Activated T-cell treated with anti-CD3 and anti-CD28 coated beads, Interleukin-2, amount 50 U/mL, for 72 hours (primary cell): ENCODE measurements at places on chromosomes 6 and 20.

GRCh38 chr6:160284575-160284974, 26.0 kb upstream of the SLC22A2 start:
- no peak for DNase-seq

GRCh38 chr6:15443119-15443830, 197.4 kb downstream of the JARID2 start:
- no peak for DNase-seq

- no peak for DNase-seq
Observed at GRCh38 chr20:56683077-56683865, 54.2 kb downstream of the TFAP2C start.

- DNase-seq = no peak
Observed at GRCh38 chr6:143583542-143584327, 72.2 kb upstream of the FUCA2 start.

DNA sequence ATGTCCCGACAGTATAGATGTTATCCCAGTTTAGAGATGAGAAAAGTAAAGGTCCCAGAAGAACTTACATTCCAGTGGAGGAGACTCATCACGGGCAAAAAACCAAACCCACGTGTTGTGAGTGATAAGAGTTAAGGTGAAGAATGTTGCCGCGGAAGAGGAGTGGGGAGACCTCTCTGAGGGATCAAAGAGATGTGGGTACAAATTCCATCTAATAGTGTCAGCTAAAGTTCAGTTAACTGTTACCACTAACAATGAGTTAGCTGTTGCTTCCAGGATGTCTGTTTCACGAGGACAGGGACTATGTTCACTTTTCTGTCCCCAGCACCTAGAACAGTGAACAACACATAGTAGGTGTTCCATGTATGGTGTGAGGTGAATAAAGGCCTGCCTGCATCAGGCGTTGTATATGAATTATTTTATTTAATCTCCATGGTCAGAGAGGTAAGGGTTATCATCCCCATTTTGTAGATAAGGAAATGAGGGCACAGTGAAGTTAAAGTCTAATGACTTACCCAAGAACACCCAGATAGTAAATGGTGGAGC, 39.8 kb upstream of the RSPO4 start:
- no peak for DNase-seq

GRCh38 chr6:148175550-148176188, 167.0 kb upstream of the SASH1 start:
- DNase-seq = no peak

DNA sequence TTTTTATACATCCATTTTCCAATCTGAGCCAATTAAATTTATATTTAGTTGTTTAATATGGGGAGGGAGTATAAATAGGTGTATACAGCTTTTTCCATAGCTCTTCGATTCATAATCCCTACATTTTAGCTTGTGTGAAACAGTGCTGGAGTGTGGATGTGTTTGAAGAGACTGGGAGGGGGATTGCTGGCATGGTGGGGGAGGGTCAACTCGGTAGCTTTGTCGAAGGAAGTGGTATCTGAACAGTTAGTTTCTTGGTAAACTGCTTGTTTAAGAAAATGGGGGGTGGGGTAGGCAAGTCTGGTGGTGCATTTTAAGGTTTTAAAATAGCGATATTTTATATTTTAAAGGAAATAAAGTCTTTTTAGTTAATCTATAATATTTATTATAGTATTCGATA, 1.4 kb upstream of the LIN28B start:
- DNase-seq = no peak

- no peak for DNase-seq
Observed at GRCh38 chr6:8277769-8278168, 157.6 kb downstream of the SLC35B3 start.

DNA sequence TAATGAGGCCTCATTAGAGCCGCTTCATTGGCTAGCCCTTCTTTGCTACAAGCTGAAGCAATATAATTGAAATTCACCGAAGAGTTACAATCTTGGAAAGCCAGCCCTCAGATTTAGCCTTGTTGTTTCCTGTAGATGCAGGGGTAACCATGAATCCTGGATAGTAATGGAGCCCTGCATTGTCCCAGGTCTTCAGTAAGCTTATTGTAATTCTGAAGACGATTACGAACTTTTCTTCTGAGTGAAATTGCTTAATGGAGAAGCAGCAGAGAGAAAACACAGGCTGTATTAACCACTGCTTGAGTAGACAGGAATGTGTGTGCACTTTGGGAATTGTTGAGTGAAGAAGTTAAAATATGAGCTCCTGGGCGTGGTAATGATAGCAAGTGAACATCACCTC, 26.3 kb upstream of the NAA20 start:
- no peak for DNase-seq

- no peak for DNase-seq
Observed at GRCh38 chr20:5990946-5991345, 40.5 kb downstream of the MCM8 start.

DNA sequence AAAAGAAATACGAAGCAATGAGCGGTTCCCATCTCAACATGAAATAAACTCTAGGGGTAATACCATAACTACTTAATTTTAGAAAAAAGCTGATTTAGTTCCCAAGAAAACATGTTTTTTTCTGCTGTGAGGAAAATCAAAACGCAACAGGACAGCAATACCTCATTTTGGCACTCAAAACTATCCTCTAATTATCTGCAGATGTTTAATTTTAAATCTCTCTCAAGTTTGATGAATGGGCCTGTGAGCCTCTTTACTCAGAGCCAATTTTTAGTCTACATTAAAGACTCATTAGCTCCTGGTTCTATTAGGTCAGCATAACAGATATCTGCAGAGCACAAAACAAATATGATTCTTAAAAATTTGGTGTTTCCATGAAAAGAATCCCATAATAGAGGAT, 28.1 kb downstream of the RNF24 start:
- no peak for DNase-seq

GRCh38 chr20:47998736-47999135, 213.5 kb upstream of the SULF2 start:
- DNase-seq = no peak

DNA sequence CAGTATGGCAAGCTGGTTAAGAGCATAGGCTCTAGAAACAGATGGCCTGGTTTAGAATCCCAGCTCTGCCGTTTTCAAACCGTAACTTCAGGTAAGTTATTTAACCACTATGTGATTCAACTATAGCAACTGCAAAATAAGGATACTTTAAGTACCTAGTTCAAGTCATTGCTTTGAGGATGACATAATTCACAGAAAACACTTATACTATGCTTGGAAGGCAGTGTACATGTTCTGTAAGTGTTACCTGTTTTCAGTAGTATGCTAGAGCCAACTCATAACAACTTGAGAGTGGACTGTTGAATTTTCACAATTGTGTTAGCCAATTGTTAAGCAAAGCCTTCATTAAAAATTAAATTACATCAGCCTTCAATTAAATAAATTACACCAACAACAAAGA, 134.8 kb upstream of the BEND6 start:
- no peak for DNase-seq

DNA sequence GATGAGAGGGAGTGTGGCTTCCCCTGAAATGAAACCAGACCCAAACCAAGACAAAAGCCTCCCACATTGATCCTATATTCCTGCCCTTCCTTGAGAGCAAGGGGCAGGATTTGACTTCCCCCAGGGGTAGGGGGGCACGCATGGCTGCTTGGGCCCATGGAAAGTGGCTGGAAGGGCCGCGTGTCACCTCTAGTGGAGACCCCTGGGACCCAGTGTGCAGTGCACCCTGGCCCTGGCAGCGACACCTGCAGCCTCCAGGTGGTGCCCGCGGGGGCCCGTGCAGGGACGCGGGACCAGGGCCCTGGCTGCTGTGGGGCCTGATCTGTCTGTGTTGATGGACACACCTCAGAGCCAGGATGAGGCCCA, 18.0 kb upstream of the SLCO4A1 start:
- DNase-seq = no peak

DNA sequence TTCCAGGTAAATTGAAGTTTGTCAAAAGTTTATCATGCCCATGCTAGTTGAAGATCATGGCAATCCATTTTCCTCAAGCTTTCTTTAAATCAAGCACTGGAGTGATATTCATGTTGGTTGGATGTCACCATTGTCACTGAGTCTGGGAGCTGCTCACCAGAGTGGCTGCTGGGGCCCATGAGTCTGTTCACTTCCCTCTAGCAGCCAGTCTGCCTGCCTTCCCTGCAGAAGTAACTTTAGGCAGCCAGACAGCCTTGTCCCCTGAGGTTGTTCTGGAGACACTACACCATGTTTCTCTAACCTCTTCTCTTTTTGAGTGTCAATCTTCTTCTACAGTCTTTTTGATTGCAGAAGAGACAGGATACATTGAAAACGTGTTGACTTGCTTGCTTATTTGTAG, 5.5 kb downstream of the SIRT5 start:
- DNase-seq = no peak

GRCh38 chr6:90218959-90219208, 77.8 kb downstream of the BACH2 start:
- DNase-seq = no peak

DNA sequence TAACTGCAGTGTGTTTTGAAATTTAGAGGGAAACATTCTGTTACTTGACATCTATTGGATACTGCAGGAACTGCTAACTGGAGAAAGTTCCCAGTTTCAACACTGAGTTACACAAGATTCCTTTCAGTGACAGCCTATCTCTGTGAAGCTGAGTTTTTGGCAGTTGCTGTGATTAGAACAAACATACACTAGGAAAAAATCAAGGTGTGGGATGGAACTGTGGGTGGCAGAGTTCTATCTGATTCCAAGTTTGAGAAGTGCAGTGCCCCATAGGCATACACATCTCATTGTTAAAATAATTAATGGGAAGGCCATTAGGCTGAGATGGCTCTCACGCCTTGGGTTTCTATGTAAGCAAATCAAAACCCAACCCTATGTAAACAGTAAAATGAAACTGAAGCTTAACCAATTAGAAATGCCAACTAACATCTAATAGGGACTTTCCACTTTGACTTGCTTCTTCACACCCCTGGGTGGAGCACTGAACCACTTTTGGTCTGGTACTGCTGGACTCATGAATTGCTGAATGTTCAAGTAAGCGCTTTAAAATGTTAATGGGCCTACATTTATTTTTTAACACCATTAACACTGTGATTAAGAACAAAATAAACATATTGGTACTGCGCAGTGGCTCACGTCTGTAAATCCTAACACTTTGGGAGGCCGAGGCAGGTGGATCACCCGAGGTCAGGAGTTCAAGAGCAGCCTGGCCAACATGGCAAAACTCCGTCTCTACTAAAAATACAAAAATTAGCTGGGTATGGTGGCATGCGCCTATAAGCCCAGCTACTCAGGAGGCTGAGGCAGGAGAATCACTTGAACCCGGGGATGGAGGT, 55.2 kb upstream of the TBC1D7 start:
- DNase-seq = no peak

- DNase-seq = no peak
Observed at GRCh38 chr20:35497320-35497719, 32.1 kb downstream of the C20orf173 start.

GRCh38 chr20:20549704-20550103, 162.7 kb downstream of the RALGAPA2 start:
- DNase-seq = no peak

- no peak for DNase-seq
Observed at GRCh38 chr6:134918418-134918961, 31.4 kb downstream of the ALDH8A1 start.

GRCh38 chr6:110517034-110517433, 40.6 kb upstream of the SLC22A16 start:
- DNase-seq = no peak

DNA sequence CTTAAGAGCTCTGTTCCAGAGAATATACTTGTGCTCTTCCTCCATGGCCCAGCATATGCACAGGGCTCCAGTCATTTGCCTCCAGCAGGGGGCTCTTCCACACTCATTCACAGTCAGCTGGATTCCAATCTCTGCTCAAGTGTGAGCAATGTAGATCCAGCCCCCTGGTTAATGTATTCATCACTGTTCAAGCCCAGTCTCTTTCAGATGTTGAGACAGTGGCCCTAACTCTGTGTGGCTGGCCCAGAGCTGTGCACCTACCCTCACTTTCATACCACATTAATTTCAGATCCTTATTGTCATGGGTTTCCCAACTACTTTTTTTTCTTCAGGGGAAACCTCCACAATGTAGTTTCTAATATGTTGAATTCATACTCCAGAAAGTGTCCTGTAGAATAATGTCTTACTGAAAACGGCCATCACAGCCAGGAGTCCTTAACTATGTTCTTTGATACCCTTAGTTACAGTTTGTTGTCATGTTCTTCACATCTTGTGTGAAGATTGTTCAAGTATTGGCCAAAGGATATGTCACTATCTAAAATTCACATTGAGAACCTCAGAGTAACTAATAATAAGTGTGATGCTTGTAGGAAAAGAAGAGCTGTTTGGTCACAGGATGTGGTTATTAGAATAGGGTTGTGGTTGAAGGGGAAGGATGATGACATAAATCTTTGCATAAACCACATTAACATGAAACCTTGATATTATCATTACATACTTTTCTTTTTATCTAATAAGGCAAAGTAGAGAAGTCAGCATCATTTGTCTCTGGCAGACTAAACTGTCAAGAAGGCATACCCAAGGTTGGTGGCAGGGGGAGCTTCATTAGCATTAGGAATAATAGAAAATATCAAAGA, 14.4 kb upstream of the HLA-DQA1 start:
- DNase-seq = peak; percentile 10

- DNase-seq = no peak
Observed at GRCh38 chr6:108167449-108168089, 1.7 kb downstream of the NR2E1 start.

DNA sequence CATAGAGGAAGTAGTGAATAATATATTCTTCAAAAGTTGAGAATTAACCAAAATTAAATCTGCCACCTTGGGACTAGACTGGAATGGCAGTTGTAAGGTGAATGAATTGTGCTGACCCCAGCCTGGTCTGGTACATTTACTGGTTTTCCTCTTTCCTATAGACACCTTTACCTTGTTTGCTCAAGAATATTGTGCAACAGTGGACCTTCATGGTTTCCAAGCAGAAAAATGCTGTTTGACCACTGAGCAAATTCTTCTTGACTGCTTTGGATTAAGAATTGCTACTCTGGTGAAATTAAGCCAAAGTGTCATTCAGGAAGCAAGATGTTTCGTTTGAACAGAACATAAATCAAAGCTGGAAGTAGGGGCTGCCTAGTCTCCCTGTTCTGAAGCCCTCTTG, 156.6 kb upstream of the TAB2 start:
- no peak for DNase-seq

- DNase-seq = peak; percentile 28
Observed at GRCh38 chr6:51855310-51856082, 231.9 kb downstream of the PKHD1 start.

DNA sequence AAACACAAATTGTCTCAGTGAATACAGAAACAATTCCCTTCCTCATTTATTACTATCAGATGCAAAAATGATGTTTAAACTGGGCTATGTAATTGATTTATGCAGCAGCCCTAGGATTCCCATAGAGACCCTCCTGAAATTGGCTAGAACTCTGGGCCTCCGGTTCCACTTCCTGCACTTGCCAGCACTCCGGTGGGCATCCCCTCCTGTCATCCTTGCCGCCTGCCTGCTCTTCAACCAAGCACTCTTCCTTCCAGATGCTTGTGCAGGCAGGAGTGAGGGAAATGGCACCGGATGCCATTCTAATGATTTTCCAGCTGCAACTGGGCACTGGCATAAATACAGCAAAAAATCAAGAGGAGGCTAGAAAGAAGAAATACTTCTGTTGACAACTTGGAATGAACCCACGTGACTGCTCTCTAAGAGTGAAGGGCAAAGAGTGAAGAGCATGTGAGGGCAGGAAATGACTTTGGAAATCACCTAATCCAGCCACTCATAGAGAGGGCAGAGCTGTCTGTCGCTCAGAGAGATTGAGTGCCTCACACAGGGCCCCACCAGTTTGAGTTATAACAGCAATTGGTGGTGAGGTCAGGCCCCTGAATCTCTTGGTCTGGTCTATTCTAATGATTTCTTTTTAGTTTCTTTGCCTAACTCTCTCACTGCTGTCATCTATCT, 3.7 kb upstream of the NEDD9 start:
- DNase-seq = peak; percentile 62

- no peak for DNase-seq
Observed at GRCh38 chr20:49340161-49340966, 62.5 kb upstream of the ZNFX1 start.
